ENCODE measurements at places on chromosomes 2 and 18. TPM values are rescaled to one million over a fixed set of nuclear protein-coding genes. Genes with fewer than 3 reads are reported as not detected.

SLC8A1 gene
- 34.5 TPM for polyA plus RNA-seq

DNA sequence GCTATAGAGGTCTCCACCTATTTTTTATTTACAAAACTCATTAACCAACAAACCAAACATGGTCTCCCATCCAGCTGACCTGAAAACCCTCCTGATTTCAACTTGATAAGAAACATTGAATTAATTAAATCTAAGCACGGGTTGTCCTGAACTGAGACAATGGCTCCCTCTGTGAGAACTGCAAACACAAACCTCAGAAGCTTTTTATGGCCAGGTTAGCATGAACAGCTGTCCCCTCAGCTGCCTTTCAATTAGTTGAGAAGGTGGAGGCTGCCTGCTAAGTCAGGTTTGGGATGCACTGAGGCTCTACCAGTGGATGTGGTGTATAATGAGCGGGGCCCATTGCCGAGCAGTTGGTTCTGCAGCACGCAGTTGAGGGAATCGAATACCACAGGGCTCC is 258.5 kb upstream of the DDX18 start:
- no peak for DNase-seq

DNA sequence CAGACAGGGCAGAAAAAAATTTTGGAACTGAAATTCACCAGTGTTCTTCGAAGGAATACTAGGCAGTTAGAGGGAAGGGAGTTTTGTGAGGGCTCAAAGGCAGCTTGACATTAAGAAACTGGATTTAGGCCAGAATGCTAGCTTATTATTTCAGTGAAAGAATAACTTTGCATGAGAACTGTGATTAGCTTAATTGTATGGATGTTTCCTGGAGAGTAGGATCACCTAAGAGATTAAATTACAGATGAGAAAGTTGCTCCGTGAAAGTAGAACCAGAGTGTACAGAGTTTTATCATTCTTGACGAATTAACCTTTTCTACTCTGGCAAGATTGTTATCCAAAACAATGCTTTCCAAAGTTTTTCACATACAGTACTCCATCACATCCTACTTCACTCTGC is 6.2 kb downstream of the SPAG16 start:
- DNase-seq = no peak

- DNase-seq = no peak
Measured at GRCh38 chr18:75202696-75203365, 6.1 kb downstream of the PTGR3 start.

DNA sequence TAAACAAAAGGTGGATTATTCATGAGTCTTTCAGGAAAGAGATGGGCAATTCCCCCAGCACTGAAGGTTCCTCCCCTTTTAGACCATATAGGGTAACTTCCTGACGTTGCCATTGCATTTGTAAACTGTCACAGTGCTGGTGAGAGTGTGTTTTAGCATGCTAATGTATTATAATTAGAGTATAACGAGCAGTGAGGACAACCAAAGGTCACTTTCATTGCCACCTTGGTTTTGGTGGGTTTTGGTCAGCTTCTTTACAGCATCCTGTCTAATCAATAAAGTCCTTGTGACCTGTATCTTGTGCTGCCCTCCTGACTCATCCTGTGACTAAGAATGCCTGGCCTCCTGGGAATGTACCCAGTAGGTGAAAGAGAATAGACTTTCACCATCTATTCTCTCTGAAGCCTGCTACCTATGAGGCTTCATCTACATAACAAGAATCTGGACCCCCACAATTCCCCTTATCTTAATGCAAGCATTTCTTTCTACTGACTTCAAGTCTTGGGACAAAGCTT is 148.7 kb downstream of the CABLES1 start:
- DNase-seq = no peak

DNA sequence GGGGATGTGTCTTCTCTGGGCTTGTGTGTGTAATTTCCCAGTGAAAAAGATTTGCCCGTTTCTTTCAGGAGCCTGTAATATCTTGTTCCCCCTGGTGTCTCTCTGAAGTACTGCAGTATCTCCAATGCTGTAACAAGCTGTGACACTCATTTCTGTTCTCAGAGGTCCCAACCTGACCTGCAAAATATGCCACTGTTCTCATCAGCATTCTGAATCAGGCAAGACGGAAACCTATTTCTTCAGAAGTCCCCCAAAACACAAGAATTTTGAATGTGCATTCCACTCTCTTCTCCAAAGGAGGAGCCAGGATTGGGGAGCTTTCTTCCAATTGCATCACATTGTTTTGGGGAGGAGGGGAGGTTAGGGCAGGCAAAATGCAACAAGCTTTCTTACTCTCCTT is 77.0 kb upstream of the CNGA3 start:
- no peak for DNase-seq

COL4A3 gene
- polyA plus RNA-seq = 0.23 TPM

DNA sequence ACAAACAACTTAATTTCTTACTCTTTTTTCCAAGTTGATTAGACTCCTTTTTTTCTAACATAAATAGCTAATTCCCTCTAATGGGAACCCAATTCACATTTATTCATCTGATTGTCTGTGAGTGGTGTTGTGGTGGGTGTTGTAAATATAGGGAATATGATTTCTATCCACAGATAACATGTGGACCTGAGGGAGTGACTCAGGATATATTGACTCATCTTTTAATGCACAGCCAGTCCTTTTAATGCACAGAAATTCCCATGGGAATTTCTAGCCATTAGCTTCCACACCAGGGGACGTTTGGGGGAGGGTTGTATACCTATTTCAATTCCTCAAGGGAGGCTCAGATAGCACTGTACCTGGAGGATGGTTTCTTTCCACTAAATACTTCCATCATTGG is 1339.6 kb upstream of the LRRTM1 start:
- DNase-seq = no peak

All from BJ (cell line).